NCI-H187 treated with DMSO at 0.1 percent for 48 hours (cell line): ENCODE measurements at places on chromosomes 12 and 14.

- peak; percentile 61 for DNase-seq
Observed at GRCh38 chr12:119624966-119625365, 31.4 kb downstream of the TMEM233 start.

DNA sequence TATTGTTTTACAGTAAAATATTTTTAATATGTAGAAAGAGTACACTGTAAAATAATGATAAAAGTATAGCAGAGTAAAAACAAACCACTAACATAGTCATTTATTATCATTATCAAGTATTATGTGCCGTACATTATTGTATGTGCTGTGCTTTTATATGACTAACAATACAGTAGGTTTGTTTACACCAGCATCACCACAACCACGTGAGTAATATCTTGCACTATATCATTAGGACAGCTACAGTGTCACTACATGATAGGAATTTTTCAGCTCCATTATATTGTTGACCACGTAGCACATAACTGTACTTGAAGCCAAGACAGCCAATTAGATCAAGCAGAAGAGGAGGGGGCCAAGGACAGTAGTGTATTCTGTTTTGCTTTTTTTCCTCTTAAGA is 415.4 kb downstream of the RAD51B start:
- no peak for DNase-seq

- no peak for DNase-seq
Observed at GRCh38 chr12:113197518-113198077, 12.1 kb downstream of the RITA1 start.

DNA sequence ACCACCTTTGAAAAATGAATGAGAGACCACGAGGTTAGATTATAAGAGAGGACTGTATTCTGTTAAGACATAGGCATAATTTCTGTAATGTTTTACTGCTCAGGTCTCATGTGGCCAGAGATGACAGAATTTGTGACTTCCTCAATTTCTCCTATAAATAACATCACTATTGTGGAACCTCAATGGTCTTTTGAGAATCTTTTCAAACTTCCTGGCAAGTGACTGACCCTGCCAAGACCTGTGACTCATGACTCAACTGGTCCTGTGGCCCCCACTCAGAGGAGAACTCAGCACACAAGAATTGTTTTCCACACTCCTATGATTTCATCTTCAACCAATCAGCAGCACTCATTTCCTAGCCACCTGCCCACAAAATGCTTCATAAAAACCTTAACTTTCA is 508.2 kb upstream of the ATP2B1 start:
- DNase-seq: no peak

- DNase-seq: no peak
Observed at GRCh38 chr12:80230068-80230467, 130.7 kb downstream of the OTOGL start.

DNA sequence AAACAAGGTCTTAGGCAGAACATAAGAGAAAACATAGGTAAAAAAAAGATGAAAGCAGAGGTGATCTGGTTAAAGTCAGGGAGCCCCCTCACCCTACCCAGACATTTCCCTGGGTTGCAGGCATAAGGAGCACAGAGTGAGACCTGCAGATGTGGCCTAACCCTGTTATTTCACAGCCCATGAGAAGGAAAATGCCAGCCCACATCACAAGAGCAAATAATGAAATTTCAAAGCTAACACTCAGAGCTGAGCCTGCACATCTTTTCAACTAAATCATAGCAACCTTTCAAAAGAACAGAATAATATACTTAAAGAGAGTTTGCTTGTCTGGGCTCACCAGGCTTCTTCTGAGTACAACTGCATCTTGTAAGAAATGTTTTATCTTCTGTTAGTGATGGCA is 295.4 kb downstream of the RPAP3 start:
- no peak for DNase-seq

DNA sequence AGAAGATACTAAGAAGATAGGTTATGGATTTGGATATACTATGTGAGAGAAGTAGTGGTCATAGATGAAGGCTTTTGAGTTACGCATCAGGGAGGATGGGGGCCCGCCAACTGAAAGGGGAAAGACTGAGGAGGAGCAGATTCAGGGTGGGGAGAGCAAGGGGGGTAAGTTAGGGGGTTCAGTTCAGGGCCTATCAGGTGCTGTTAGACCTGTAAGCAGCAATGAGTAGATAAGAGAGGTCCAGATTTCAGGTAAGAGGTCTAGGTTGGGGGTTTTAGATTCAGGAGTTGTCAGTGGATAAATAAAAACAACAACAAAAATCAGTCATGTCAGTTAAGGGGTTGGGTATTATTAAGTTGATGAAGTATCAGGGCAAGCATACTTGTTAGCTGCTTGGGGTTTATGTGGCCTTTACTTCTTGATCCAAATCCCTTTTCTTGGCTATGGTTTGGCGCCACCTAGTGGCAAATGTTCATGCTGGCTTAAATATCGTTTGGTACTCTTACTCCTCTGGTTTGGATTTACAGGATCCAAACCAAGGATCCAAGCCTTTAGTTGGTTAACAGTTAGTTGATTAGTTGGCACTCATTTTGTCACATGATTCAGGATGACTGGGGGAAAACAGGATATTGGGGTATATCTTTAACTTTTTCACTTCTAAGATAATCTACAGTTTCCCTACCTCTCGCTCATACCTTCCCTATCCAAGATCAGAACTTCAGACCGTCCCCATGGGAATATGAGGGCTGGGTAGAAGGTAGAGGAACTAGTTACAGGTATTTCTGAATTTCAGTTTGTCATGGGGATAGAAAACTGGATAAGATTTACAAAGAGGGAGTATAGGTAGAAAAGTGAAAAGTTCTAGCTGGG is 65.1 kb downstream of the PCNX1 start:
- peak; percentile 35 for DNase-seq

- no peak for DNase-seq
Observed at GRCh38 chr12:131379738-131380137, 331.2 kb upstream of the SFSWAP start.

DNA sequence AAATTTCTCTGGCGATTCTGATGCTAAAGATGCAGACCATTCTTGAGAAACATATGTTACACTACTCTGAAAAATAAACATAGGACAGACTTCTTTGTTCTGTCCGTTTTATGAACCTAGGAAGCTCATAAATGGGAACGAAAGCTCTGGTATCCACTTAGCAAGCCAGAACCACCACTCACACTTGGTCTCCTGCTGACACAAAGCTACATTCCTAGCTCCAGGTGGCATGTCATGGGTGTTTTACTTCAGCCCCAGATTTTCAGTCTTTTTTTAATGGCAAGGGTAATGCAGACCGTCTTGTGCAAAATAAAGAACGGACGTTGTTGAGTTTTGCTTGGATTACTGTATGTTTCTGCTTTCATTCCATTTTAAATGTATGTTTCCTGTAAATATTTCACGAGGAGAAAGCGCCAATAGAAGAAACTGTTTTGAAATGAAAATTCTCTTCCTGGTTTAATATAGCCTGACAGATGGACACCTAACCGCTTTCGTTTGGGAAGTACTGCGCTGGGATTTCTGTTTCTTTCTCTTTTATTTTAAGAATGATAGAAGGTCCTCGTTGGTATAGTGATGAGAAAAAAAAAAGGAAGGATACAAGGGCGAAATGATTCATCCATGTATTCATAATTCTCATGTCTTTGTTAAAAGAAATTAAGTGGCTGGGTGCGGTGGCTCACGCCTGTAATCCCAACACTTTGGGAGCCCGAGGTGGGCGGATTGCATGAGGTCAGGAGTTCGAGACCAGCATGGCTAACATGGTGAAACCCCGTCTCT is 871 bp upstream of the COQ5 start:
- DNase-seq: peak; percentile 76

GRCh38 chr12:14960548-14961465 is 594 bp downstream of the ARHGDIB start:
- no peak for DNase-seq

GRCh38 chr14:37340353-37340752 is 142.6 kb downstream of the MIPOL1 start:
- no peak for DNase-seq
